ENCODE measurements at places on chromosomes 6 and 20.

- no peak for DNase-seq
Observed at GRCh38 chr6:88708197-88708744, 255.1 kb downstream of the RNGTT start.

DNA sequence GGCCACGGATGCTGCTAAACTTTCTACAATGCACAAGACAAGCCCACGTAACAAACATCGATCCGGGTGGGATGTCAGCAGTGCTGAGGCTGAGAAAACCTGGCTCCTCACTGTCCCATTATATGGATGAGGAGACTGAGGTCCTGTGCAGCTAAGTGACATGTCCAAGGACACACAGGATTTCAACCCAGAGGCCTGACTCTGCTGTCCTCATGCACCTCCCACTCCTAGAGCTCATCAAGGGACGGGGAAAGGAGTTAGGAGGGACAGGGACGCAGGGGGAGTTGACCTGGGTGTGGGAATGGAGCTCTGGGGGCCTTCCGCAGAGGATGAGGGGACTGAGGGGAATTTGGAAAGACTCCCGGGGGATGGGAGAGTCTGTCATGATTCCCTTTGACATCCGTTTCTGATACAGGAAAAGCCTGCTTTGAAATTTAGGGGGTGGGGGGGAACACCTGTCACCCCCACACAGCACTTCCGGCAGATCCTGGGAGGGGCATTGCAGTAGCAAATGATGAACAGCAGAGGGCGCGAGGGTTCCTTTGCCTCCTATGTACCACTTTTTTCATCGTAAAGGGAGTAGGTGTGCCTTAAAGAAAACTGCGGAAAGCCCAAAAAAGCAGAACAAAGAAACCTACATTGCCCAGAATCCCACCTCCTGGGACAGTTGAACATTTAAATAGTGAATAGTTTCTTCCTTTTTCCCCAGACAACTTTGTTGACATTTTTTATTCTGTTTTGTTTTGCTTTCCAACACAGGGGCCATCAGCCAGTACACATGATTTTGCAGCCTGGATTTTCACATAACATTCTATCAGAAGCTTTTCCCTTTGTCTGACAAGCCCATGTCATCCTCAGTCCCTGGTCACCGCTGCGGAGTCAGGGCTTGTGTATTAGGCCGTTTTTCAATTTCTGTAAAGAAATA, 48.6 kb downstream of the SLC2A10 start:
- DNase-seq = no peak

- DNase-seq = peak; percentile 10
Observed at GRCh38 chr6:98203170-98203806, 631.1 kb upstream of the POU3F2 start.

DNA sequence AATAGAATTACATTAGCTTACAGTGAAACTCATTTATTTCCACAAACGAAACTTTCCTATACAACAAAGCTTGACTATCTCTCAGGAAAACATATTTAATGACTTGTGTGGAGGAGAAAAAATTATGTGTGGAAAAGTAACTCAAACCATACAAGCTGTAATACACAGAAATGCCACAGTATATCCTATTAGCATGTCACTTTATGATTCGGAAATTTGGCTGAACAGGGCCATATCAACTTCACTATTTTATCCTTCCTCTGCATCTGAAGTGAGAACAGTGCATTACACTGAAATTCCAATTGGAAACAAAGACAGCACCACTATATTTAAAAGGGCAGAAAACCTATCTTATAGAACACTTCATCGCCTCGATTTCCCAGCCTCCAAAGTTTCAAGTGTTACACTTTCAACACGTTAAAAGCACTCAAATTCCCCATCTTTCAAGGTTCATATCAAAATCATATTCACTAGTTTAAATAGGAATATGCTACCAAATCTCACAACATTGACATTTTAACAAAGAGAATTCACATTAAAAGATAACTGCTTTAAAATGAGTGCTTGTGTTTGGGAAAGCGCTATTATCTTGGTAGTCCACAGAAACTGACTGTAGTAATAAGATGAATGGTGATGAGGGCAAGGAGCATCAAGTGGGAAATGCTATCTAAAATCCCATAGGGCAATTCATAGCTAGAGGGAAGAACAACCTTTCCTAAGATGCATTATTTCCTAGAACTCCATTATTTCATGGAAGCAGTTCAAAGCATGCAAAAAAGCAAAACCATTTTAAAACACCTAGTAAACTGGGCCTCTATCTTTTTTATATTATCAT, 1.8 kb downstream of the REV3L start:
- DNase-seq = no peak

GRCh38 chr20:33668466-33669155, 1.9 kb downstream of the ACTL10 start:
- DNase-seq = no peak

DNA sequence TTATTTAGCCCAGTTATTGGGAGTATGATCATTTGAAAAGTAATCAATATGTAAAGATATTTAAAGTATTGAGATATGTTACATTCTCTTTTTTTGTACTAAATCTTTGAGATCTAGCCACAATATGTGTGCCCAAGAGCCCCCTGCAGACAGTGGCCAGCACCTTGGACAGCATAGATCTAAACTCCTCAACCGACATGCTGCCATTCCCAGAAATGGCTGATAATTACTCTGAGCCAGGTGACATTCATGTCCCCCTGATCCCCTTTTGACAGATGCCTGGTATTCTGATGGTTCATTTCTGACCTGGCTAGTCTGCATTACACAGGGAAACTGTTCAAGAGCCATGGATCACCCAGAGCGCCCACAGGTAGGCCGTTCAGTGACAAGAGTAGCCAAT, 177.1 kb downstream of the ZDHHC14 start:
- DNase-seq = no peak

- no peak for DNase-seq
Observed at GRCh38 chr6:55826941-55827340, 48.4 kb downstream of the BMP5 start.

- no peak for DNase-seq
Observed at GRCh38 chr6:154537511-154538325, 27.2 kb upstream of the CNKSR3 start.

DNA sequence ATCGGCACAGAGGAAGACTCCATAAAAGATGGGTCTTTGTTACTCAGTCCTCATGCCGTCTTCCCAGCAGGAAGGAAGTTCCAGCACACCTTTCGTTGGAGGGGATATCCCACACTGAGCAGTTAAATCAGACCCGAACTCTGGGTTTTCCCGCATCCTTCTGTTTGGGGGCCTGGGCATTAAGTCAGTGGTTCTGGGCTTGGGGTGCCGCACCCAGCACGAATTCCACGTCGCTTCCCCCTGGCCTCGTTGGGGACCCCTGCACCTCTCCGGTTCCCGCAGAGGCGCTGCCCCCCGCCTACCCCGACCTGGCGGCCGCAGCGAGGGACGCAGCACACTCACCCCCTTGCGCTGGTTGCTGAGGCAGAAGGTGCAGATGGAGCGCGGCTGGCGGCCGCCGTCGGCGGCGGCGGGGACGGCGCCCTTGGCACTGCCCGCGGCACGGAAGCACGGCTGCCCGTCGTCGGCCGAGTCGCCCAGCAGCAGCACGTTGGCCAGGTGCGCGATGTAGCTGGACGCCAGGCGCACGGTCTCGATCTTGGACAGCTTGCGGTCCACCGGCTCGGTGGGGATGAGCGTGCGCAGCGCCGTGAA, 641 bp downstream of the TCF15 start:
- DNase-seq = no peak

DNA sequence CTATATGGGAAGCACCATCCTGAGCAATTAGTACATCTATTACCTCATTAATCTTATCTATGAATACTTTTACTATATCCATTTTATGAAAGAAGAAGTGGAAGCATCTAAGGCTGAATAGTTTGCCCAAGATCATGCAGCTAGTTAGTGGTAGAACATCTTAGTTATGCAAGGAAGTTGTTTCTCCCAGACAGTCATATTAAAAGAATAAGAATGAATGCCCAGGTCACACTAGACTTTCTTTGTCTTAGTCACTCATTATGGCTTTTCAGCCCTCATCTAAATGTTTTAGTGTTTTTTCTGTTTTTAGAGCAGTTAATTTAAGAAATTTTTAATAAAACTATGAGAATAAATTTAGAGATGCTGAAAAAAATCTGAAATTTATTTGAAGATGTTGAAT, 517.5 kb downstream of the CDKAL1 start:
- DNase-seq = no peak

DNA sequence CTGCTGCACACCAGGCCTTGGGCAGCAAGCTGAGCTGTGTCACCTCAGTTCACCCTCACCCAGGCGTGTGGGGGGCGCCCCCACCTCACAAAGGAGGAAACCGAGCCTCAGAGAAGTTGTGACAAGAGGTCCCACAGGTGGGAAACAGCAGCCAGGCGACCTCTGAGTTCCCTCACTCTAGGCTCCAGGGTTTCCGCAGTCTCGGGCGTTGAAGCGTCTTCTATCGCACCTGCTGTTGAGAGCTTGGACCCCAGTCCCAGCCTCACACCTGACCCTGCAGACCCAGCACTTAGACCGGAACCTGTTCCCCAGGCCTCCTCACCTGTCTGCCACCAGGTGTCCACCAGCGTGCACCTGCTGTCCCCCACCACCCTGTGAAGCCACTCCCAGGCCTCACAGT, 22.3 kb upstream of the APMAP start:
- no peak for DNase-seq

DNA sequence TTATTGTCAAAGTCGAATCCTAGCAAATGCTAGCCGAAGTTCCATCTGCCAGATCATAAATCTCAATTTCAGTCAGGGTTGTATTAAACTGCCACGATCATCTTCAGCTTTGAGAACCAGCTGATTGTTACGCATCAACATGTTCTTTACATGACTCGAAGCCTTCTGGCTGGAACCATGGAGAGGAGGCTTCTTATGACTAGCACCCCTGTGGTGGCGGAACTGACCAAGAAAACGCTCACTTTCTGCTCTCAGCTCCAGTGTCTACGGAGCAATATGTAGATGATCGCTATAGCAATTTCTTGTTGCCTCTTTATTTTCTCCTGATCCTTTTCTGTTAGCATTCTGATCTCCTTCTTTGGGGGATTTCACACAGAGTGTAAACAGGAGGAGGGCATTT, 479.4 kb upstream of the SLC35B3 start:
- no peak for DNase-seq

GRCh38 chr6:26243752-26244151, 121.2 kb upstream of the BTN3A2 start:
- no peak for DNase-seq

DNA sequence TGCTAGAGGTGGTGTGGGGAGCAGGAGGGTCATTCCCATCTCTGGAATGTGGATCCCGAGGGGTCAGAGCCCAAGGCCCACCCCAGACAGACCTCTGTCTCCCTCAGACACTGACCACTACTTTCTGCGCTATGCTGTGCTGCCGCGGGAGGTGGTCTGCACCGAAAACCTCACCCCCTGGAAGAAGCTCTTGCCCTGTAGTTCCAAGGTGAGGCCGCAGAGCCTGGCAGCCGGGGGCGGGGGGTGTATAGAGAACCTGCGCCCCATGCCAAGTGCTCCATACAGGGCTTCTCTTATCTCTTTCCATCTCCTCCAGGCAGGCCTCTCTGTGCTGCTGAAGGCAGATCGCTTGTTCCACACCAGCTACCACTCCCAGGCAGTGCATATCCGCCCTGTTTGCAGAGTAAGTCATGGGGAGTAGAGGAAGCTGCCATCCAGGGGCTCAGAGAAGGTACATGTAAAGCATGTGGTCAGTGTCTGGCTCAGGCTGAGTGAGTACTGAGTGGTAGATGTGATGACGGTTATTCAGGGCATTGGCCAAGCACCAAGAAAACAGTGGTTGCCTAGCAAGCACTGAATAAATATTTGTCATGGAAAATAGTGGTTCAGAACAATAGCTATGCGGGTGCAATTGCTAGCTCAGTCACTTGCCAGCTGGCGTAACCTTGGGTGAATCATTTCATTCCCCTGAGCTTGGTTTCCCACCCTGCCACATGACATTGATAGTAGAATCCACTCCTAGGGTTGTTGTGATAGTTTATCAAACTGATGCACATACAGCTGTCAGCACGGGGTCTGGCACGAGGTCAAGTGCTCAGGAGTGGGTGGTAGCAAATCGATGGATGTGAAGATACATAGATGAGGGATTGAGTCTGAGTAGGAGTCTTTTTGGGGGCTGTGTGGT, 3.5 kb downstream of the PIGT start:
- DNase-seq = no peak

Measured in left renal pelvis (tissue), 4 donors.